ENCODE measurements at places on chromosomes 2 and 18.

DNA sequence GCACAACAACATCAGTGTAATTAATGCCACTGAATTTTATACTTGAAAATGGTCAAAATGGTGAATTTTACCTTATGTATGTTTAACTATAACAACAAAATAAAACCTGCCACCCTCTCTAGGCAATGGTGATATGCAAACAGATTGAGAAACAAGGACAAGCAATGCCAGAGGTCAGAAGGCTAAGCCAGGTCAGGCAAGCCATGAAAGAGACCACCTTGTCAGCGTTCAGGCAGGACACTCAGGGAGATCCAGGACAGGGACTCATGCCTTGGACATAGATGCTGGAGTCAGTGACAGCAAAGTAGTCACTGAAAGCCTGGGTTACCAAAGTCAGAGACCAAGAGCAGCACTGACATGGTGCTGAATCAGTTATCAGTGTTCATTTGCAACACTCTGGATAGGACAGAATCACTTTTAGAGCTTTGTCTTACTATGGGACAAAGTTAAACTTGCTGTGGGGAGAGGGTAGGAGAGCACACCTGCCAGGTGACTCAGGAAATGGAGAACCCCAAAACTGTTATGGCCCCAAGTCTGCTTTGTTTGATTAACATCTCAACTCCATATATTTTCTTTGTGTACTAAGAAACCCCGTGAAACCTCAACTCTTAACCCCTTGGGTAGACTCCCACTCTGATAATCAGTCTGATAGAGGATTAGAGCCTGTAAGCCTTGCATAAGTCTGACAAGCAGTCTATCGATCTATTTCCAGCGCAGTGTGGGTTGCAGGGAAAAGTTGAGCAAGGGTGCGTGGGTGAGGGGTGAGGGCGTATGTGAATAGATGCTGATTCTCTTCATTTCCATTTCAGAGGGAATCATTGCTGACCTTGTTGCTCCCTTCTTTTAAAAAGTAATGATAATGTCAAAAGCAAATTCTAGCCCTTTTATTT, 48.7 kb upstream of the ZNF385B start:
- DNase-seq = no peak

DNA sequence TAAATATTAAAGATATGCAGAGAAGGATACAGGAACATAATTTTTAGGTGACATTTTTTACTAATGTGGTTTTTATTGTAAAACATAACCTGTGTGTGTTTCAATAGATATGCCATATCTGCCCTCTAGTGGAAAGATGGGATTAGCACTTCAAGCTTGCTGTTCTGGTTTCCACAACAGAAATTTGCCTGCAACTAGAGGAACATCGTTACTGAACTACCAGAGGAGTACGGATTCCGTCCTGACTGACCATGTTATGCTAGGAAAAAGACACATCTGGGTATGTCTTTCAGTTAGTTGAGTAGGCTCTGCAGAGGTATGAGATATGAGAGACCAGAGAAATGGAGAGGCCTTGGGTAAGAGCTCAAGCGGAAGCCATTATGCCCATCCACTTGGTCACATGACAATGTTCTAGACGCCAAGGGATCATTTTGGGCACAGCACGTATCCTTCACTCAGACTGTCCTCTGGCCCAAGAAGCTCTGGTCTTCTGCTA, 104.9 kb downstream of the MBD2 start:
- DNase-seq = no peak

DNA sequence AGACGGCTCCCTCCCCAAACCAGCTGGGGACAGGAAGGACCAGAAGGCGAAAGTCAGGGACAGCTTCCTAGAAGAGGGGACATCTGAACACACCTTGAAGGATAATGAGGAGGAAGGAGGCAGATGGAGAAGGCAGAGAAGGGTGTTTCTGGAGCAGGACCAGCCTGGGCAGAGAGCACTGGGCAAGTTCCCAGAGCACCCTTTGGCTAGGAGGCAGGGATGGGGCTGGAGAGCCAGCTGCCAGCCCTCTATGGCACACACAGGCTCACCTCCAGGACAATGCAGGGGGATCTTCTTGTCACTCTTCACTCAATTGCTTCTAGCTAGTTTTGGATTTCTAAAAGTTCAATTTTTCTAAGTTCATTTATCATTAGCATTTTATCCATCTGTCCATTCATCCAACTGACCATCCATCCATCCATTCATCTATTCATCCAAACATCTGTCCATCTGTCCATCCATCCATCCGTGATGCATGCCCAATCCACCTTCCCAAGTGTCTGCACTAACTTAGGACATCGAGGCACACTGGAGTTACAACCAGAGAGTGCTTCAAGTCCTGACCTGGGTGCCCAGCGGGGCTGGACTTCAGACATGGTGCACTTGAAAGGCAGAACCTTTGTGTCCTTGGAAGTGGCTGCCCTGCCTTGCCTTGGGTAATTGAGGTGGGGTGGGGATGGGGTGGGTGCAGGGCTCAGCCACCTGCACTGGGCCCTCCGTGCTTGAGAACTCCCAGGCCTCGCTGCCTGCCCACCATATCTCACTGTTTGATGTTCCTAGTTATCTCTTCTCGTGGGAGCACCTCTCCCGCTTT, 42.5 kb downstream of the INHBB start:
- DNase-seq = no peak

DNA sequence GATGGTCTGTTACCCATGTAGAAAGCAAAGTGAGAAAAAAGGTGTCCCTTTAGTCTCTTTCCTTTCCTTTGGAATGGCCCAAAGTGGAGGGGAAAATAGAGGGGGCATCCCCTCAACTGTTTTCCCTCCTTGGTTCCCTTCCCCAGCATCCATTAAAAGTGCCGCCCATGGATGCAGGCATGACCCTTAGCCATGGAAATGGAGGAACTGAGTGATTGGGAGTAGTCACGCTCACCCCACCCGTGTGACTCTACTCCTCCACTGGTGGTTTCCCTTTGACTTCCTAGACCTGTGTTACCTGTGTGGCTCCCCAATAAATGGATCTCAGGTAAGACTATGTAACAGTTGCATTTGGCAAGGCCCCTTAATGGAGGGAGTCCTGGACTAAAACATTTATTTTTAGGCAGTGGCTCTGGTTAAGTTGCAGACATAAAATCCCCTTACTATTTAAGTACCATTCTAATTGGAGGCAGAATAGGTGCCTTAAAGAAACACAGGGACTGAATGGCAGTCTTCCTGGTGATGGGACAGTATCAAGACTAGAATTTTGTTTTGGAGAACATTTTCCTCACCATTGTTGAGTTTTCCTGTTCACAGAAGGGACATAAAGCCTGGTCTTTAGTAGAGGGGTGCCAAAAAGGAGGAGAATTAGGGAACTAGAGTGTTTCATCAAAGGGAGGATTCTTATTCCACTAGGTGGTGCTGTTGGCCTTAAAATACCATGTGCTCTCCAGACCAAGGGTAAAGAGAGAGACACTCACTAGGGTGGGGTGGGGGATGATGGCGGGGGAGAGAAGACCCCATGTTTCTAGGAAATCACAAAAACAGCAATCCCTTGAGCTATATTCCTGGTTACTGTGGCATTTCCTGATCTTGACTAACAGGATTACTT, 25.7 kb upstream of the PLA2R1 start:
- DNase-seq = no peak

DNA sequence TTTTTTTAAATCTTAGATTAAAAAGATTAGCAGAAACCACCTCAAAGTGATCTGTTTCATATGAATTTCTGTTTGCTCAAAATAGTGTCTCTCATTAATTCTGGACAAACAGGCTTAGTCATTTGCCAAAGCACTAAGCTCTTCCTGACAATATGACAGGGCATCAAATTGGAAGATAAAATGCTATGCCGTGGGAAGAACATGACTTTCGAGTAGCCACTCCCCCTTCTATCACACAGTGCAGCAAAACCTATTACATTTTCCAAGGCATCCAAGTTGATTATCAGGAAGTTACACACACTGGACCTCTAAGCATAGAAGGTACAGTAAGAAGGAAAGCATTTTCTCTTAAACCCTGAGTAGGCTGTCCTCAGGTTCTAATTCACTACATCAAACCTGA, 89.5 kb downstream of the STK39 start:
- DNase-seq = no peak

GRCh38 chr2:152418688-152419087, 83.7 kb downstream of the FMNL2 start:
- DNase-seq = no peak

DNA sequence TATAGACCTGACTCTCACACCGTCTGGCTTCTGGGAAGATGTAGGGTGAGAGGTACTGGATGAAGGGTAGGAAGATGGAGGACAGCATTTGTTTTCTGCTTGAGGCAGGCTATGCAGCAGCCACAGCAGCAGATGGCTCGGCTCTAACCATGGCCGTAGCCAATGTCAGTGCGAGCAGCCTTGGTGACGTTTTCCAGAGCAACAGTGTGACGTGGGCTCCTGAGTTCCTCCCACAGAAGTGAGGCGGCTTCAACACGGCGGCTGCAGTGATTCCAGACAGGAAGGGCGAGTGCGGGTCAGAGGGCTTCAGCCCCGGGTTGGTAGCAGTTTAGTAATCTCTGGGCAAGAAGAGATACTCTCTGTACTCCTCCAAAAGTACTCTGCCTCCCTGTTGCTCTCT, 133.0 kb upstream of the MYT1L start:
- DNase-seq = no peak

- DNase-seq = no peak
These were observed 9.7 kb upstream of the CIB4 start for GRCh38 chr2:26650713-26651469.

- DNase-seq = no peak
These were observed 128.9 kb upstream of the OTOS start for GRCh38 chr2:240269380-240269779.

DNA sequence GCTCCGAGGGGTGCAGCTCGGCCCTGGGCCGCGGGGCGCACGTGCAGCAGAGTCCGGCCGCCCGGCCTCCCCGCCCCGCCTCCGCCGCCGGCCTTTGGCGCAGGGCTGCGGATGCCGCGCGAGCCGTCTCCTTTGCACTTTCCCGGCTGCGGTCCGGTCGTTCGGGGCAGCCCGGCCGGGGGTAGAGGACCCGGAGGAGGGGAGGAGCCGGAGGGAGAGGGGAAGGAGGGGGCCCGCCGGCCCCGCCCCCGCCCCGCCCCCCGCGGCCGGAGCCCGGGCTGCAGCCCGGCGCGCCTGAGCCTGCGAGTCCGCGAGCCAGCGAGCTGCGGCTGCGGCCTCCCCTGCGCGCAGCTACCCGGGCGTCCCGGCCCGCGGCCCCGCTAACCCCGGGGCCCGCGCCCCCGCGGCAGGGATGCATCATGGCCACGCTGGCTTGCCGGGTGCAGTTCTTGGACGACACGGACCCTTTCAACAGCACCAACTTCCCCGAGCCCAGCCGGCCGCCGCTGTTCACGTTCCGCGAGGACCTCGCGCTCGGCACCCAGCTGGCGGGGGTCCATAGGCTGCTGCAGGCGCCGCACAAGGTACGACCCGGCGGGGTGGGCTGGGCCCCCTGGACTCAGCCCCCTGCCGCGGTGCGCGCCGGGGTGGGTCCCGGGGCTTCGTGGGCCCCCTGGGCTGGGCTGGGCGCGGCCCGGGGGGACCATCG, at the start of gene FHOD3:
Gene FHOD3, plus strand, starts transcription at position 297 of the 709 bp plus-strand sequence. Its CDS starts 123 bp downstream, at position 420.
- DNase-seq = no peak

DNA sequence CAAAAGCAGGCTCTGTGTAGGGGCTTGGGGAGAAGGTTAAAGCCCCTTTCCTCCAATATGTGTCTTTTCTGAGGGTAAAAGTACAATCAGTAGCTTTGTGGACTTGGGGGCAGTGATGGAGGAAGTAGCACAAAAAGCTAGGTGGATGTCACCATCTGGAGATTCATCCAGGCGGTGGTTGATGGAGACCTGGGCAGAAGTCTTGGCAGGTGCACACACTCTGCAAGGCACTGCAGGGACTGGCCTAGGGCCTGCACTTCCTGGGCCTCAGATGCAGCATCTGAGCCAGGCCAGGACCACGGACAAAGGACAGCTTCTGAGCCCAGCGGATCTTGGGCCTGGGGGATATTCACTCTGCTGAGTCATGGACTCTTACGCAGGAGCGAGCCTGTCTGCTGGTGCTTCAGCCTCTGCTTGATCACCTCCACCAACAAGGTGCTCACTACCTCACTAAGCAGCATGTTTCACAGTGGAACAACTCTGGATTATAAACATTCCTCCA, 391.1 kb downstream of the TNS1 start:
- DNase-seq = no peak

GRCh38 chr2:217739741-217740140, 263.1 kb downstream of the TNS1 start:
- DNase-seq = no peak

DNA sequence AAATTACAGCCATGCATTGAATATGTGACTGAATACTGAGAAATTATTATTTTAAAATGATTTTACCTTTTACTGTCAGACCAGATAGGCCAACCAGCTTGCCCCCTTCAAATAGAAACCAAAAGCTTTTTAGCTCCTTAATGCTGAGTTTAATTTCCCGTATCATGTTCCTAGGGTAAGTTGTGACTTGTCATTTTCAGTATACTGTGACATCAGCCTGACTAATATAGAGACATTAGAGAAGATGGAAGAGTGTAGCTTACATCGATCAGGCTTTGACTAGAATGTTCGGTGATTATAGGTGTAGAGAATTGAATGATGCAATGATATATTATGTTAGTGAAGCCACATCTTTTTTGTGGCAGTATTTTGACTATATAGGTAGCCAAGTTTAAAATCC, 50.6 kb upstream of the ZEB2 start:
- DNase-seq = no peak

- DNase-seq = no peak
These were observed 69.3 kb upstream of the FN1 start for GRCh38 chr2:215505044-215505786.

GRCh38 chr2:236599059-236599458, 29.4 kb downstream of the ACKR3 start:
- no peak for DNase-seq

DNA sequence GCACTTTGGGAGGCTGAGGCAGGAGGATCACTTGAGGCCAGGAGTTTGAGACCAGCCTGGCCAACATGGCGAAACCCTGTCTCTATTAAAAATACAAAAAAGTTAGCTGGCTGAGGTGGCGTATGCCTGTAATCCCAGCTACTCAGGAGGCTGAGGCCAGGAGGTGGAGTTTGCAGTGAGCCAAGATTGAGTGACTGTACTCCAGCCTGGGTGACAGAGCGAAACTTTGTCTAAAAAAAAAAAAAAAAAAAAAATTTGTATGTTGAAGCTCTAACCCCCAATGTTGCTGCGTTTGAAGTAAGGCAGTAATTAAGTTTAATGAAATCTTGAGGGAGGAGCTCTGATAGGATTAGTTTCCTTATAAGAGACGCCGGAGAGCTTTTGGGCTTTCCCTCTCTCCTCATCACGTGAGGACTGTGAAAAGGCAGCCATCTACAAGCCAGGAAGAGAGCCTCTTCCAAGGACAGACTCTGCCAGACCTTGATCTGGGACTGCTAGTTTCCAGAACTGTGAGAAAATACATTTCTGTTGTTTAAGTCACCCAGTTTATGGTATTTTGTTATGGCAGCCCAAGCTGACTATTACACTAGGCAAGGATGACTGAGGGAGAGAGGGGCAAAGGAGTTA, 11.5 kb upstream of the PNPT1 start:
- no peak for DNase-seq

GRCh38 chr2:102506743-102507142, 33.7 kb downstream of the SLC9A4 start:
- DNase-seq = no peak

DNA sequence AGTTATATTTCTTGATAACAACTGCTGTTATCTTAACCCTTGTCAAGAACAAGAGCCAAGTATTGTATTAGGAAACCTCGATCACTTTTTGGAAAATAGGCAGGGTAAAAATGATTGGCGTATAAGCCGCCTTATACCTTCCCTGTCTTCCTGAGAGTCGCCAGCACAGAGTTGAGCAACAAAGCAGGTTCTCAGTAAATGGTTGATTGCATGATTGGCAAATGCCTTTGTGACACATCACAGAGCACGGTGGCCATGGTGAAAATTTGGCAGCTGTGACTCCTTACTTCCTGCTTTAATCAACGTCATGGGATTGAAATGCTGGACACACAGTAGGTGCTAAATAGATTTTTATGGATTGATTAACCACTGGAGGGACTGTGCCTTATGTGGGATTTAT, 3.9 kb upstream of the KLHL29 start:
- no peak for DNase-seq
